ENCODE measurements at places on chromosomes 12 and 14.

- no peak for DNase-seq
Measured at GRCh38 chr14:93734086-93734822, 54.0 kb downstream of the PRIMA1 start.

DNA sequence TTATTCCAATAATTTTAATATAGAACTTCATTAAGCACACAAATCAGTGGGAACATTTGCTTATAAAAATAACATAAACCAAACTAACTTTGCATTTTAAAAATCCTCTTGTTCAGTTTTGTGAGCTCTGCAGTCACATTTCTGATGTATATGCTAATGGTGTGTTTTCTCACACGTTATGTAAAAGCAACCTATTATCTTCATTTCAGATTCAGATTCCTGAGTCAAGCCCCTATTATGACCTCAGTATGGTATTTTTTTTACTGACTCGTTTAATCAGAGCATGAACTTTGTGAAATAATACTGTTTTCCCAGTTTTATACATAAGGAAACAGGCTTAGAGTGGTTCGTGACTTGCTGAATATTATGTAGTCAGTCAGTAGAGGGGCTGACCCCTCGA is 394.0 kb downstream of the TMEM117 start:
- DNase-seq: no peak

DNA sequence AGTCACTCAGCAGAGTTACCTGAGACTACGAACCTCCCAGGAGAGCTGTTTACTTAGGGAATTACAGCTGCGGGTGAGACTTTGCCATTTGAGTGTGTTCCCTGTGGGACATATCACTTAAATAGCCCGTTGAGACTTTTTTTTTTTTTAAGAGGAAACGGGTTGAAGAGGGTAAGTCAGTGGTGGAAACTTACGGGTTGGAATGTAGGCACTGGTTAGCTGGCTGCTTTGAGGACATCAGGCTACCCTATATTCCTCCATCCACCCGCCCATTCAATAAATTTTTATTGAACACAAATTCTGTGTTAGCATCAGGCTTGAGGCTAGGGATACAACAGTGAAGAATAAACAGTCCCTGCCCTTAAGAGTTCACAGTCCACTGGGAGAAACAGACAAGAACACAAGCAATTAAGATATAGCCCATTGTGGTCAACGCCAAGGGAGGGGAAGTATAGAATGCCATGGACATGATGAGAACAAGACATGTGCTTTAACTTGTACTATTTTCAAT is 88.1 kb upstream of the CPSF6 start:
- DNase-seq: no peak

DNA sequence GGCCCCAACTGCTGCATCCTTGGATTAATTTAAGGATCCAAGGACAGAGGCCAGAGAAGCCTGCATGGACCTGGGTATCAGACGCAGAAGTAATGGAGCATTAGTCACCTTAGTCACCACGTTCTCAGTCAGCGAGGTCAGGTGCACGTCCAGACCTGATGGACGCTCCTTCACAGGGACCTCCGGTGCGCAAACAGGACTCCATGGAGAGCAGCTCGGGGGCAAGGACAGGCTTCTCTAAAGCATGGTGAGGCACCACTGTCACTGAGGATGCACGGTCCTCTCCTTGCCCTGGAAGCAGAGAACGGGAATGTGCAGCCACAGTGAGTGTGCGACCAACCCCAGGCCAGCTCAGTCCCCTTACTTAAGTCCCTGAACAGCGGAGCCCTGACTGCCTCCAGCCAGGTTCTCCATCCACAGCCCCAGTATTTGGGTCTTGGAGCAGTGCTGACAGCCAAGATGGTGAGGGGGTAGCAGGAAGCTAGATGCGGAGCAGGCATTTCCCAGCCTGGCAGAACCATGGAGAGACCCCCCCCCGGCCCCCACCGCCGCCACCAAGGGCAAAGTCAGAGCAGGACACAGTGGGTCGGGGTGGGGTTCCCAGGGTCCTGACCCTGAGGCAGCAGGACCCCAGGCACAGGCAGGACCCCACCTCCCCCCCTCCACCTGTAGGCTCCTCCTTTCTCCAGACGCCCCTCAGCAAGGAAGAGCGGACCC is 253.4 kb upstream of the SFSWAP start:
- no peak for DNase-seq

GRCh38 chr14:92005019-92005418 is 34.8 kb downstream of the TRIP11 start:
- DNase-seq: no peak

DNA sequence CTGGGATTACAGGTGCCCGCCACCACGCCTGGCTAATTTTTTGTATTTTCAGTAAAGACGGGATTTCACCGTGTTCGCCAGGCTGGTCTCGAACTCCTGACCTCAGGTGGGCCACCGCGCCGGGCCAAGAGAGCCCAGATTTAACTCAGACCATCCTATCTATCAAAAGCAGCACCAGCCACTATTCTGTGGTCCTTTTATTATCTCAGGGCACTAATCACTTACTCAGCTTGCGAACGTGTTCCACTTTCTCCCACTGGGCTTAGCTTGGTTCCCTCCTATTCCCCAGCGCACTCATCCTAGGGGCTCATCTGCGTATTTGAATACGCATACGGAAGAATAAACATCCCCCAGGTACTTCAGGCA is 16.2 kb upstream of the AACS start:
- no peak for DNase-seq

GRCh38 chr14:34354556-34354955 is 107.5 kb downstream of the SPTSSA start:
- no peak for DNase-seq

DNA sequence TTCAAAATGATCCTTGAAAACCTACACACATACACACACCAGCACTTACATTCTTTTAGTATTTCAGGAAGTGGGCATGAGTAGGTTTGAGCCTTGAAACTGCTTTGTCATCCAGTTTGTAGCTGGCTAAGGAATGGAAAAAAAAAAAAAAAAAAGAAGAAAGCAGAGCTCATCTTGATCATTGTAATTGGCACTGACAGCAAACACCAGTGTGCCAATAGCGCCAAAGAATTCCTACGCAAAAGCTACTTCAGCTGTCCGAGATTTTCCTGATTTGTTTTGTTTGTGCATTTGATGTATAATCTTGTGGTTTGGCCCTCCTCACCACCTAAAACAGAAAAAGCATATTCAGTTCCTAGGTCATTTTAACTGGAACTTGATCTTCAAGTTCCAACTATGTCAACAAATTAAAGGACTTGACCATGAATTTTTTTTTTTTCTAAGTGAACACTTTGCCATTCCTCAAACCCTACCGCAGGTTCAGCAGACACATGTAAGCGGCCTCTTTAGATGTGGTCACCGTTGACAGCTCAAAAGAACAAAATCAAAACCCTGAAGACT is 57.3 kb downstream of the FLRT2 start:
- DNase-seq: no peak

- no peak for DNase-seq
Measured at GRCh38 chr12:132522592-132523380, 32.8 kb downstream of the FBRSL1 start.

DNA sequence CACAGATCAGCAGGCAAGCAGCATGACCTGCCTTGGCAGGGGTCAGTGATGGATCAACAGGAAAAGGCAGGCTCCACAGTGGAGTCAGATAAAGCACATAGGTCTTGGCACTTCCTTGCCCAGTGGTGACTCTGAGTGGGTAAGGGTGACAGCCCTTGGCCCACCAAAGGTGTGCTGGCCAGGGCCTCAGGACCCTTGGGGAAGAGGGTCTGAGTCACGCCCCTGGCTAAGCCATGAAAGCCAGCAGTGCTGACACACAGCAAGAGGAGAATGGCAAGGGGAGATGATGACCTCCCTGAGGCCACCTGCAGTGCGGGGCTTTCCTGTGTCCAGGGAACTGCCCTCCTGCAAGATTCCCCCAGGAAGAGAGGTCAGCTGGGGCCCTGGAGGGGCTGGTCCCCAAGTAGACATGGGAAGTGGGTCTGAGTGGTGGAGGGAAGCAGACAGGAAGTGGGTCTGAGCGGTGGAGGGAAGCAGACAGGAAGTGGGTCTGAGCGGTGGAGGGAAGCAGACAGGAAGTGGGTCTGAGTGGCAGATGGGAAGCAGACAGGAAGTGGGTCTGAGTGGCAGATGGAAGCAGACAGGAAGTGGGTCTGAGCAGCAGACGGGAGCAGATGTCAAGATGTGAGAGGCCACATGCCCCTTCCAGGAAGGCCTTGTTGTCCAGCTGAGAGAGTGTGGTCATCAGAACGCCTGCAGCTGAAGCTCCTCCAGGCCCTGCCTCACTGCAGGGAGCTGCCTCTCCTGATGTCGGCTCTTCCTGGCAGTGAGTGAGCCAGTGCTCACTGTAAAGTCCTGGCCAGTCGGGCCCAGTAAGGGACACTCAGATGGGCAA is 34.8 kb downstream of the DIO3 start:
- no peak for DNase-seq

GRCh38 chr12:46372544-46373300 is at the start of gene SLC38A2:
TSS of gene SLC38A2 (minus strand) at chr12:46372773. CDS start at chr12:46371293, 1,480 bp downstream.
- DNase-seq: peak; percentile 93

DNA sequence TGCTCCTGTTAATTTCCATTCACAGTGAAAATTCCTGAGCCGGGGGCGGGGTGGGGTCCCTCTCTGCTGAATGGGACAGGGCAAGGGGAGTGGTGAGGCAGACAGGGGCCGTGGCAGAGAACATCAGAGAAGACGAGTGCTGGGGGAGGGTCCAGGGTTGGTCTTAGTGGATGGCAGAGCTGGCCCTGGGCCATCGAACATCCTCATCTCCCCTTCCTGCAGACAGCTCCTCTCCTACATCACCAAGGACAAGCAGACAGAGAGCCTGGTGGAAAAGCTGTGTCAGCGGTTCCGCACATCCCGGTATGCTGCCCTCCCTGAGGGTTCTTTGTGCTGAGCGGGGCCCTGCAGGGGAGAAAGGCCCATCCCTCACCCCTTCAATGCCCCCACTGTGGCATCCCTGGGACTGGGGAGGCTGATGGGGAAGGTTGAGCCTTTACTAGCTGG is 5.0 kb upstream of the GAPDH start:
- DNase-seq: no peak

DNA sequence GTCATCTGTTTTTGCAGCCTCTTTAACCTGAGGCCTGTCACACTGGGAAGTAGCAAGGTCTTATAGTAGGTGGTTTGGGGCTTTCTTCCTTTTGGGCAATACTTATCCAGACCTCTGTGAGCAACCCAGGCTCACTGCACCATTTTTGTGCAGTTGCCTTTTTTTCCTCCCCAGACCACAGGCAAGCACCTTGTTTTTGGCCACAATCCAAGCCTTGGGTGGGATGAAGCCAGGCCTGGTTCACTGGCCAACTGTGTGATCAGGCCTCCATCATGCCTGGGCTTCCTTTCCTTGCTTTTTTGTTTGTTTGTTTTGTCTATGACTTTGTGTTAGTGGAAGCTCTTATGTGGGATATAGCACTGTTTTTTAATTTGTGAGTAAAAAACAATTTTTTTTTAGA is 71.7 kb downstream of the DNAH10 start:
- no peak for DNase-seq

GRCh38 chr14:94671870-94672444 is 59.8 kb downstream of the SERPINA3 start:
- DNase-seq: no peak

GRCh38 chr14:43540948-43541347 is 966.1 kb downstream of the FSCB start:
- no peak for DNase-seq

DNA sequence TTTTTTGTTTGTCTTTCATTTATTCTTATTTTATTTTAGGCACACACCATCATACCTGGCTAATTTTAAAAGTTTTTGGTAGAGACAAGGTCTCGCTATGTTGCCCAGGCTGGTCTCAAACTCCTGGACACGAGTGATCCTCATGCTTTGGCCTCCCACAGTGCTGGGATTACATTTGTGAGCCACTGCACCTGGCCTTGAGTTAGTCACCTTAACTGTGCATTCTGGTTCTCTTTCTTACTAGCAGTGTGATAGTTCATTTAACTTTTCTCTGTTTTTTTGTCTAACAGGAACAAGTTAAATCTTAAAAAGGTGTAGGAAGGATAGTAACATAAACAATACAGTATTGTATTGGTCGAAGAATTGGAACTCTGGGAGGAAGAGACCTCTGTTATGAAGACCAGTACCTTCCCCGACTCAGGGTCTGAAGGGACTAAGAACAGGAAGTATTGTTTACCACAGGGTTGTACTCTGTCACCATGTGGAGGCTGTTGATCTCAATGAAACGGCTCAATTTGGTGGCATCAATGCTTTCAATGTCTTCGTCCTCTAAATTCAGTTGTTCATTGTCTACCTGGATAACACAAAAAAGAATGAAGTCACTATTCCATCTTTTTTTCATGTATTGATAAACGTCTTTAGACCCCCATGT is 17.7 kb downstream of the ERP27 start:
- DNase-seq: no peak
